ENCODE measurements at places on chromosomes 1 and 21. TPM values are rescaled to one million over a fixed set of nuclear protein-coding genes. Genes with fewer than 3 reads are reported as not detected.

The TACSTD2 gene
- not detected for total RNA-seq

The SHE gene
- total RNA-seq: not detected

The PLA2G2F gene
- total RNA-seq: not detected

The S100A10 gene
- 424 TPM for total RNA-seq

The BATF3 gene
- 130 TPM for total RNA-seq

The GNG4 gene
- total RNA-seq: 4.7 TPM

The GJA8 gene
- total RNA-seq: not detected

The LBR gene
- 226 TPM for total RNA-seq

The ARHGAP30 gene
- total RNA-seq: 273 TPM

The FCRL5 gene
- not detected for total RNA-seq

The GPR161 gene
- 0.37 TPM for total RNA-seq

The GJA9 gene
- total RNA-seq: not detected

The RNU1-2 gene
- 922 TPM for total RNA-seq

The G0S2 gene
- total RNA-seq: 1.5 TPM

DNA sequence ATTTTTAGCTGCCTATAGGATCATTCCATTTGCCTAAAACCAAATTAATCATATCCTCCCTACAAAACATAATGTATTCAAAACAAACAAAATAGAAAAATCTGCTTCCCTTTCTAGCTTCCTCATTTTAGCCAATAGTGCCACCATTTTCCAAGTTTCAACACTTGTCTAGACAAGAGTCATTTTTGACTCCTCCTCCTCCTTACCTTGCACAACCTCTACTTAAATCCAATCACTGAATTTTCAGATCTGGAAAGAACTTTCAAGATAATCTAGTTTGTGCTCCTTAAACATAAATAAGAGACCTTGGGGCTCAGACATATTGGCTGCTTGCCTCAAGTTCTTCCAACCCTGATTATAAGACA lies 7.4 kb downstream of the STX6 start:
- peaks cover 36% of the 10 kb centered on the region for H3K4me1 ChIP-seq
- no peaks in the 10 kb centered on the region for H3K27me3 ChIP-seq
- H3K27ac ChIP-seq: no peak overlapping the region
- peaks cover 37% of the 10 kb centered on the region for H3K36me3 ChIP-seq
- no peak for DNase-seq

DNA sequence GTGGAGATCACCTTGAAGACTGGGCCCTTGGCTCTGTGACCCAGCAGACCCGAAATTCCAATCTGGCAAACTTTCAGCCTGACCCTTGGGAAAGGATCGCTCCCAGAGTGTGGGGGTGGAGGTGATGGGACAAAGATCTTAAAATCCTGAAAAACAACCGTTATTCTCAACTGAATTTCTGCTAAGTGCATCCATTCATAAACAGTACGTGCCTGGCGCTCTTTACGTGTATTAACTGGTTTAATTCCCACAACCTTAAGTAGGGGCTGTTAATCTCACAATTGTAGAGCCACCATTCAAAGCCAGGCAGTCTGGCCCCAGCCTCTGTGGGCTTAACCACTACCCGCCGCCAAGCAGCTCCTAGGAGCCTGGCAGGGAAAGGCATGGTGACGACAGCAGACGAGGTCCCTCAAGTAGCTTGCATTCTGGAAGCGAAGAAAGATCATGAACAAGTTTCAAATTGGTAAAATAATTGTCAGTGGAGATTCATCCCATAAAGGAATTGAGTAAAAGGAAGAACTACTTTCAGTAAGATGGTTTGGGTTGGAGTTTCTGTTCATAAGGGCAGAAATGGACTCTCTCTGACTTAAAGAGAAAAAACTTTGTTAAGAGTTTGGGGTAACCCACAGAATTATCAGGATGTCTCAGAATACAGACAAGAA lies 11.4 kb upstream of the RGS16 start:
- H3K4me3 ChIP-seq: peak overlapping the region; percentile 57
- H3K4me1 ChIP-seq: peaks cover 47% of the 10 kb centered on the region
- peak overlapping the region; percentile 95 for H3K27ac ChIP-seq
- peaks cover 76% of the 10 kb centered on the region for H3K27me3 ChIP-seq

DNA sequence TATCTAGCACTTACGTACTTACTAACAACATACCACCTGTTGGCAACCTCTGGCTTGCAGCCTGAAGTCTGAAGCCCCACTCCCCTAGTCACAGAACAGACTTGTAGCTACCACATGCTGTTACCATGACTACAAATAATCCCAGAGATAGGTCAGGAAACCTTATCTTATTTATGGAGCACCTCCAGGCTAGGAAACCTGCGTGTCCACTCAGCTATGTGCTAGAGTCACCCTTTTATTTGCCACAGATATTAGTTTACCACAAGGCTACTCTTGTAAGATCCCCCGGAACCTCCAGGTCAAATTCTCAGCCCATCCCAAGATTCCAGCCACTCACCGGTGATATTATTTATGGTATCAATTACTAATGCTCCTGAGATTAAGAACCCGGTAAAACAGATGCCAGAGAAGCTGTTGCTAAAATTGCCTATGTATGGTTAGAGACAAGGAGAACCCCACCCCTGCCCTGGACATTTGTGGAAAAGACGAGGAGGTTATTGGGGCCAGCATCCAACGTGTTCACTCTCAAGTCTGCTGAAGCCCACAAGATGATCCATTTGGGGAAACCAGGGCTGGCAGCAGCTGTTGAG lies 116.5 kb downstream of the TBX15 start:
- no peak overlapping the region for H3K4me3 ChIP-seq
- H3K27me3 ChIP-seq: no peaks in the 10 kb centered on the region
- no peaks in the 10 kb centered on the region for H3K4me1 ChIP-seq
- no peak for DNase-seq
- H3K36me3 ChIP-seq: no peaks in the 10 kb centered on the region
- no peak overlapping the region for H3K27ac ChIP-seq

GRCh38 chr21:25564349-25564948 lies 42.8 kb downstream of the MRPL39 start:
- H3K4me3 ChIP-seq: peak overlapping the region; percentile 93
- peaks cover 72% of the 10 kb centered on the region for H3K4me1 ChIP-seq
- no peak for DNase-seq
- peaks cover 62% of the 10 kb centered on the region for H3K36me3 ChIP-seq

- H3K27ac ChIP-seq: no peak overlapping the region
- H3K36me3 ChIP-seq: no peaks in the 10 kb centered on the region
Measured at GRCh38 chr1:168767894-168768584, 39.0 kb upstream of the DPT start.

- H3K4me3 ChIP-seq: peak overlapping the region; percentile 57
- H3K27ac ChIP-seq: no peak overlapping the region
- H3K27me3 ChIP-seq: peaks cover 51% of the 10 kb centered on the region
- no peaks in the 10 kb centered on the region for H3K36me3 ChIP-seq
Measured at GRCh38 chr1:218164111-218164929, 120.8 kb upstream of the RRP15 start.

DNA sequence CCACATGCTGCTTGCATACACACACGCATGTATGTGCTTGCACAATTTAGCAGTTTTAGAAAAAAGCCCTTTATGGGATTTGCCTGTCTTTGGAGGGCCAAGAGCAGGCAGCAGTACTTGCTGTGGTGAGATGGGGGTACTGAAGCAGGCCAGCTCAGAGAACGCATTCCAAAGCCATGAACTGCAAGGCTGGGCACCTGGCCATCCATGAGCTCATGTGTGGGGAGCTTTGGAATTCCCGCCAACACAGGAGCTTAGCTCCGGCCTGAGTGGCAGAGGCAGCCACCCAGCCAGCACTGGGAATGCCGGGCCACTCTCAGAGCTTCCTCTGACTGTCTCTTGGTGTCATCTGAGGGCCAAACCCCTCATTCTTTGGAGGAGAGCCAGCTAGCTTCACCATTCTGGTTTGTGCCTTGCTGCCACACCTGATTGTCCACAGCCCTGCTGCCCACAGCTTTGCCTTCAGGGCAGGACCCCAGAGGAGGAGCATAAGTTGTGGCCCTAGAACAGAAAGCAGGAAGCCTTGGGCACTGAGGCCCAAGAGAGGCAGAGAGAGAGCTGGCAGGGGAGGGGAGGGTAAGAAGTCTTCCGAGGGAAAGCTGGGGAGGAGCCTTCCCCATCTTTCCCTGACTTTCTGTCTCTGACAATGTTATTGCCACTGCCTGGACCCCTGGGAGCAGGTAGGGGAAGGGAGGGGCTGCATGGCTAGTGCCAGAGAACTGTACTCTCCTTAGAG lies 92.1 kb upstream of the POU3F1 start:
- no peak overlapping the region for H3K27ac ChIP-seq
- H3K27me3 ChIP-seq: peaks cover 81% of the 10 kb centered on the region
- H3K36me3 ChIP-seq: no peaks in the 10 kb centered on the region
- DNase-seq: no peak

GRCh38 chr1:218249338-218250140 lies 35.6 kb upstream of the RRP15 start:
- peaks cover 20% of the 10 kb centered on the region for H3K27me3 ChIP-seq
- no peak overlapping the region for H3K27ac ChIP-seq
- no peaks in the 10 kb centered on the region for H3K36me3 ChIP-seq
- H3K4me1 ChIP-seq: no peaks in the 10 kb centered on the region
- no peak for DNase-seq

GRCh38 chr21:44751799-44752636 lies 40.6 kb upstream of the TSPEAR start:
- no peaks in the 10 kb centered on the region for H3K36me3 ChIP-seq
- H3K27ac ChIP-seq: no peak overlapping the region
- no peaks in the 10 kb centered on the region for H3K4me1 ChIP-seq
- peaks cover 12% of the 10 kb centered on the region for H3K27me3 ChIP-seq

GRCh38 chr1:6338695-6339094 lies 54.9 kb downstream of the ACOT7 start:
- H3K36me3 ChIP-seq: no peaks in the 10 kb centered on the region
- no peak overlapping the region for H3K27ac ChIP-seq
- no peaks in the 10 kb centered on the region for H3K27me3 ChIP-seq

GRCh38 chr1:165134431-165134830 lies 222.1 kb downstream of the LMX1A start:
- H3K4me3 ChIP-seq: no peak overlapping the region
- no peaks in the 10 kb centered on the region for H3K36me3 ChIP-seq
- no peaks in the 10 kb centered on the region for H3K4me1 ChIP-seq
- no peak for DNase-seq
- H3K27me3 ChIP-seq: peaks cover 5% of the 10 kb centered on the region
- H3K27ac ChIP-seq: no peak overlapping the region

GRCh38 chr1:156425943-156426342 lies 56.9 kb downstream of the RHBG start:
- H3K4me3 ChIP-seq: no peak overlapping the region
- peaks cover 8% of the 10 kb centered on the region for H3K4me1 ChIP-seq
- peaks cover 91% of the 10 kb centered on the region for H3K27me3 ChIP-seq
- no peak for DNase-seq

DNA sequence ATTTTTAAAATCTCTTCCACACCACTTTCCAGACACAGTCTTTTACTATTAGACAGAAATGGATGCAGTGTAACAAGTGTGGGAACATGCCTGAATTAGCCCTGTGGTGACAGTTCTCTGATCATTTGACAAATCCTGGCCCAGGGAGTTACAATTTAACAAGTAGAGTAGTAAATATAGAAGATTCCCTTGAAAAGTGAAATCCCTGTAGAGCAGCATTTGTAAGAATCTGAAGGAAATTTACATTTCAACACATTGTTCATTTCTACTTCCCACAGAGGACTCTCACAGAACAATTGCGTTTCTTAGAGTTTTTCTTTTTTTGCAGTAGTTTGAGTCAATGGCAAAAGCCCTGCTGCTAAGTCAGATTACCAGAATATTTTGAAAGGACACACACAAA lies 458.3 kb upstream of the BRINP3 start:
- H3K27ac ChIP-seq: no peak overlapping the region
- H3K27me3 ChIP-seq: no peaks in the 10 kb centered on the region
- no peak overlapping the region for H3K4me3 ChIP-seq
- no peak for DNase-seq
- no peaks in the 10 kb centered on the region for H3K4me1 ChIP-seq
- no peaks in the 10 kb centered on the region for H3K36me3 ChIP-seq

DNA sequence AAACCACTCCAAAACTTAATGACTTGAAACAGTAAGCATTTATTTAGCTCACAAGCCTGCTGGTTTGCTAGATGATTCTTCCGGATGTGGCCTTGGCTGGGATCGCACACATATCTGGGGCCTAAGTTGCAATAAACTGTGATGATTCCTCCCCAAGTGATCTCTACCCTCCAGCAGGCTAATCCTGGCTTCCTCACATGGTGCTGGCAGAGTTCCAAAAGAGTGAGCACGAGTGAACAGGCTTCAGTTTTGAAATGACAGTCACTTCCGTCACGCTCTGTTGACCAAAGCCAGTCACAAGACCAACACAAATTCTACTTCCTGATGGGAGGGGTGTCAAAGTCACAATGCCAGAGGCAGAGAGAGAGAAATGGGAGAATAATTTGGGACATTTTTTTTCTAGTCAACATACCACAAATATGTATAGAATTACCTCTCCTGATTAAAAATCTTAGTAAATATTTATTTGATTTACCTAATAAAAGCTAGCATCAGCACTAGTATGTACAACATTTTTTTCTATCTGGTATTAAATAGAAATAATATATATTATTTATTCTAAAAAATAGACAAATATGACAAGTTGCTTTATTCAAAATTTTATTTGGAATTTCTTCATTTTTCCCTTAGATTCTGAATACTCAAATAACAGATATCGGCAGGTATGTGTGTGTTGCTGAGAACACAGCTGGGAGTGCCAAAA lies 292.7 kb downstream of the TPR start:
- no peak overlapping the region for H3K27ac ChIP-seq
- peaks cover 10% of the 10 kb centered on the region for H3K4me1 ChIP-seq
- H3K4me3 ChIP-seq: no peak overlapping the region
- H3K27me3 ChIP-seq: peaks cover 5% of the 10 kb centered on the region
- DNase-seq: peak; percentile 45

GRCh38 chr1:110393691-110394492 lies 3.1 kb upstream of the SLC16A4 start:
- DNase-seq: no peak
- H3K4me1 ChIP-seq: peaks cover 3% of the 10 kb centered on the region
- no peak overlapping the region for H3K4me3 ChIP-seq
- H3K27ac ChIP-seq: no peak overlapping the region
- peaks cover 21% of the 10 kb centered on the region for H3K36me3 ChIP-seq
- no peaks in the 10 kb centered on the region for H3K27me3 ChIP-seq

DNA sequence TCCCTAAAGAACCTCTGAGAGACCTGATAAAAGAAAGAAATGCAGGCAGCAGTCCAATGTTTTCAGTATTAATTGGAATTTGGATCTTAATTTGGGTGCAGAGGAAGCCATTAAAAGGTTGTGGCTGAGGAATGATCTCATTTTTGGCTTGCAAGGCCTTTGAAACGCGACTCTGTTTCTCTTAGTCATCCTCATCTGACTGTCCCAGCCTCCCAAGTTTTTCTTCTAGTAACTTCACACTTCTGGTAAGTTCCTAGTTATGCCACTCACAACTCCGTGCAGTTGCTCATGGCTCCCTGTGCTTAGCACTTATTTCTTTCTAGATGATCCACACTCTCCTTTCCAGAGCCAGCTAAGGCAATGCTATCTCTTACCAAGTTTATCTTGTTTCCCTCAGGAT lies 147.4 kb upstream of the USP24 start:
- H3K4me3 ChIP-seq: no peak overlapping the region
- no peak for DNase-seq
- no peaks in the 10 kb centered on the region for H3K36me3 ChIP-seq
- H3K4me1 ChIP-seq: peaks cover 5% of the 10 kb centered on the region
- H3K27ac ChIP-seq: no peak overlapping the region

GRCh38 chr1:72678683-72679082 lies 396.3 kb upstream of the NEGR1 start:
- no peak overlapping the region for H3K4me3 ChIP-seq
- DNase-seq: no peak
- H3K36me3 ChIP-seq: no peaks in the 10 kb centered on the region
- no peaks in the 10 kb centered on the region for H3K4me1 ChIP-seq

Data from activated CD8-positive, alpha-beta memory T cell treated with anti-CD3 and anti-CD28 coated beads, Interleukin-2, amount 10 ng/mL, durations not matched to agents 7 days and 5 days (primary cell).